ENCODE measurements at places on chromosomes 13 and 19.

- peaks cover 29% of the 10 kb centered on the region for H3K4me1 ChIP-seq
- H3K4me3 ChIP-seq = no peak overlapping the region
- peak overlapping the region; percentile 87 for H3K27ac ChIP-seq
- no peaks in the 10 kb centered on the region for H3K27me3 ChIP-seq
- DNase-seq = no peak
These were observed 23.4 kb downstream of the DOT1L start for GRCh38 chr19:2187159-2187558.

DNA sequence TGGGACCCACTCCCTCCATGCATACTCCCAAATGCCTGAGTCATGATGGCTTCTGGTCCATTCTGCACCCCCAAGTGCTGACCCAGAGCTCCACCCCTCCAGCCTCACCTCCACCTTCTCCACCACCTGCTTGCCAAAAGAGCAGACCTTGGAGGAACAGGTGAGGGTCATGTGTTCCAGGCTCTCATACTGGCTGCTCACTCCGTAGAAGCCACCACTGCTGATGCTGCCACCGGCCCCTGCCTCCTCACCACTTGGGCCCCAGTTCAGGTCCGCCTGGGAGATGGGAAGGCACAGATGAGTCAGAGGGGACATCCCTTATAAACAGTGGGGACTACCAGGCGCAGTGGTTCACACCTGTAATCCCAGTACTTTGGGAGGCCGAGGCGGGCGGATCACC, 7.9 kb downstream of the CD37 start:
- no peak for DNase-seq
- H3K27ac ChIP-seq = no peak overlapping the region
- H3K4me1 ChIP-seq = peaks cover 50% of the 10 kb centered on the region
- H3K27me3 ChIP-seq = peaks cover 23% of the 10 kb centered on the region
- H3K36me3 ChIP-seq = peaks cover 81% of the 10 kb centered on the region

DNA sequence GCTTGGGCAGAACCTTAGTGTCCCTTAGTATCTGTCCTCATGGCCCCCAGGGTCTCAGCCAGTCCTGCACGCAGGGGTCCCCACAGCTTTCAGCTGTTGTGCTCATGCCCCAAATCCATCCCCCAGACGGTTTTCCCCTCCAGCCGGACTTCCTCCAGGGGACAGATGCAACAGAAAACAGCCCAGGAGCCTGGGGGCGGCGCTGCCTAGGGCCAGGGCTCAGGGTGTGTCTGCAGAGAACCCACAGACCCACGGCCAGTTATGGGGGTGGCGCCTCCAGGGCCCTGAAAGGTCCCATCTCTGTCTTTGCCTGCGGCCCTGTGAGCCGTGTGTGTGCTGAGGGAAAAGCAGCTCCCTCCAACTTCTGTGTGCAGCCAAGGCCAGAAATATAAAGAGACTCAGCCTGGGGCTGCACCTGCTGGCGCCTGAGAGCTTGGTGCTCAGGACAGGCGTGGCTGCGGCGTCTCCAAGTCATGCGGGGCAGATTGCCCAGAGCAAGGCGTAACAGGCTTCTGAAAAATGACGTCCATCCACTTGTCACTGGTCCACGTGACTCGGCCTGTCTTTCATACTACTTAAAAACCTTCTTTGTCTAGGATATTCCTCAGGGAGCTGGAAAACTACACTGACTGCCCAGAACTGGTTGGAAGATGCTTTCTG, 22.1 kb upstream of the F7 start:
- no peaks in the 10 kb centered on the region for H3K36me3 ChIP-seq
- no peak overlapping the region for H3K27ac ChIP-seq
- no peak overlapping the region for H3K4me3 ChIP-seq
- H3K4me1 ChIP-seq = peaks cover 6% of the 10 kb centered on the region
- no peak for DNase-seq

DNA sequence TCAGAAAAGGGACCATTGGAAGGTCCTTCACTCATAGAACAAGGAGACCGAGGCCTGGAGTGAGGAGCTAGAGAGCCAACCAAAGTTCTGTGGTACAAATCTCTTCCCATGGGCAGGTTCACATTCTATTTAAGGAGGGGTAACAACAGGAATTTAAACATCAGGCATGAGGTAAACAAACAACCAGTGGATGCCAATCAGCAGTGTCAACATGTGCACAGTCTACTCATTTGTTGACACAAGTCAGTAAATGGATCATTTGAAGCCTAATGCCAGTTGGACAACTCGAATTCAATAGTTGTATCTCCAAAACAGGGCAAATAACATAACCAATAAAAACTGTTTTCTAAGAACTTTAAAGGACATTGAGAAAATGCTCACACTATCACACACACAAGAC, 6.3 kb upstream of the DOCK9 start:
- no peak overlapping the region for H3K4me3 ChIP-seq
- DNase-seq = no peak
- peaks cover 43% of the 10 kb centered on the region for H3K4me1 ChIP-seq
- no peaks in the 10 kb centered on the region for H3K27me3 ChIP-seq
- H3K27ac ChIP-seq = no peak overlapping the region

DNA sequence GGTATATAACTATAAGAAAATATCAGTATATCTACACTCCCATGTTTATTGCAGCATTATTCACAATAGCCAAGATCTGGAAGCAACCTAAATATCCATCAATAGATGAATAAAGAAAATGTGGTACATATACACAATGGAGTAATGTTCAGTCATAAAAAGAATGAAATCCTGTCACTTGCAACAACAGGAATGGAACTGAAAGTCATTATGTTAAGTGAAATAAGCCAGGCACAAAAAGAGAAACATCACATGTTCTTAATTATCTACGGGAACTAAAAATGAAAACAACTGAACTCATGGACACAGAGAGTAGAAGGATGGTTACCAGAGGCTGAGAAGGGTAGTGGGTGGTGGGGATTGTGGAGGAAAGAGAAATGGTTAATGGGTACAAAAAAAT, 665.2 kb downstream of the TBC1D4 start:
- H3K4me1 ChIP-seq = no peaks in the 10 kb centered on the region
- no peaks in the 10 kb centered on the region for H3K27me3 ChIP-seq
- peaks cover 4% of the 10 kb centered on the region for H3K36me3 ChIP-seq

DNA sequence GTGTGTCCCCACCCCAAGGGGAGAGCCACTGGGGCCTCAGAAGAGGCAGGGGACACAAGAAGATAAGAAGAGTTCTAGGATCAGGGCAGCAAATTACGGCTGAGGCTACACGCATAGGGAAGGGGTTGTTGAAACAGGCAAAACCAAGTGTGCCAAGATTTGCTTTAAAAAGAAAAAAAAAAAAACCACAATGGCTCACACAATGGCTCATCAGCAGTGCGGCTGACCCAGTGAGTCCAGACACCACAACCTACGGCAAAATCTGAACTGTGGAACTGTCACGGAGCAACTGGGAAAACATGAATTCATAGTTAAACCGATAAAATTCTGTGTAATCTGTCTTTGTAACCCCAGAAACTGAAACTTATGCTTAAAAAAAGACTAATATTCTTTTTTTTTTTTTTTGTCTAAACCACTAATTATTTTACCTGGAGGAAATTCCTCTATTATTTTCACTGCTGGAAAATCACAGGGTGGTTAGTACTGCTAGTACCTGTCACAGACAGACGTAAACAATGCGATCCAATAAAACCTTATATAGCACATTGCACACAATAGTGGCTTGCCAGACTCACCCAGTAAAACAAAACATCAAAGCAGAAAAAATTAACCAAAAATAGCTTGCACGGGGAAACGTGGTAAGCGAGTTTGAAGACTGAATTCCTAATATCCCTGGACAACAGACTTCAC, 325.4 kb upstream of the TSHZ3 start:
- no peak overlapping the region for H3K27ac ChIP-seq
- DNase-seq = no peak
- no peaks in the 10 kb centered on the region for H3K36me3 ChIP-seq
- no peaks in the 10 kb centered on the region for H3K4me1 ChIP-seq

All from nephron progenitor cell (in vitro differentiated cells).